ENCODE measurements at places on chromosomes 7 and 10.

DNA sequence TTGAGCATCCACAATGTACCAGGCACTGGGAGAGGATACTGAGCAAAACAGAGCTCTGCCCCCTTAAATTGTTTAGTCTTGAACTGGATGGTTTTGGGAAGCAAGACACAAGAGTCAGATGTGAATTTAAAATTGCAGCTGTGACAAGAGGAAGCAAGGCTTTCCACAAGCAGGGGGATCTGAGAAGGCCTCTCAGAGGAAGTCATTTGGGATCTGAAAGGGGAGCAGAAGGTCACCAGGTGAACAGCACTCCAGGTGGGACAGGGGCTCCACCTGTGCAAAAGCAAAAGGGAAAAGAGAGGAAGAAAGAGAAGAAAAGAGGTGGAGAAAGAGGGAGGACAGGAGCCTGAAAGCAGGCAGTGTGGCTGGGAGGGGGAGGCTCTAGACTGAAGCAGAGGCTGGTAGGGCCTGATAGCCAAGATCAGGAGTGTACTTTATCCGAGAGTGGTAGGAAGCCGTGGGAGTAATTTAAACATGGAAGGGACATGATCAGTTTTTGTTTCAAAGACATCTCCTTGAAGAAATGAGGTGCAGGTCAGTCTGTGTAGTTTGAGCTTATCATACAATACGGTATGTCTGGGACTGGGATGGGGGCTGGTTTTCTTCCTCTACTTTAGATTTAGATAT, 76.1 kb upstream of the DUSP5 start:
- DNase-seq = no peak

GRCh38 chr7:148787571-148788295, 89.0 kb downstream of the CUL1 start:
- DNase-seq = no peak

- no peak for DNase-seq
Observed at GRCh38 chr7:104980841-104981671, 32.9 kb upstream of the KMT2E start.

GRCh38 chr10:86079088-86079487, 287.5 kb downstream of the GRID1 start:
- no peak for DNase-seq

DNA sequence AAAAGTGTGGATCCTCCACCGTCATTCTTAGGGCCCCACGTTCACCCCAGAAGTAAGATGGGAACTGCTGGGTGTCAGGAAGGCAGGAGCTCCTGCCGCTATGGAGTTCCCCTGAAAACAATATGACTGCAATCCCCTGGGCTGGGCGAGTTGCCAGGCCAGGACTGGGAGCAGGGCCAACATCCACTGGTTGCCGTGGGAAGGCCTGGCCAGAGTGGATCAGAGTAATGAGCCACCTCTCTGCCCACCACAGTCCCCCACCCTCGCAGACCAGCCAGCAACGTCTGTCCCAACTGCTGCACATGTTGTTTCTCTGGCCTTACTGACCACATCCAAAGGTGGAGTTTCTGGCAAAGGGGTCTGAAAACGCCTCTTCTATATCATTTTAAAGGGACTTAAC, 86.6 kb downstream of the STRA8 start:
- DNase-seq = no peak

GRCh38 chr7:32592701-32593100, 97.4 kb downstream of the AVL9 start:
- DNase-seq = no peak

DNA sequence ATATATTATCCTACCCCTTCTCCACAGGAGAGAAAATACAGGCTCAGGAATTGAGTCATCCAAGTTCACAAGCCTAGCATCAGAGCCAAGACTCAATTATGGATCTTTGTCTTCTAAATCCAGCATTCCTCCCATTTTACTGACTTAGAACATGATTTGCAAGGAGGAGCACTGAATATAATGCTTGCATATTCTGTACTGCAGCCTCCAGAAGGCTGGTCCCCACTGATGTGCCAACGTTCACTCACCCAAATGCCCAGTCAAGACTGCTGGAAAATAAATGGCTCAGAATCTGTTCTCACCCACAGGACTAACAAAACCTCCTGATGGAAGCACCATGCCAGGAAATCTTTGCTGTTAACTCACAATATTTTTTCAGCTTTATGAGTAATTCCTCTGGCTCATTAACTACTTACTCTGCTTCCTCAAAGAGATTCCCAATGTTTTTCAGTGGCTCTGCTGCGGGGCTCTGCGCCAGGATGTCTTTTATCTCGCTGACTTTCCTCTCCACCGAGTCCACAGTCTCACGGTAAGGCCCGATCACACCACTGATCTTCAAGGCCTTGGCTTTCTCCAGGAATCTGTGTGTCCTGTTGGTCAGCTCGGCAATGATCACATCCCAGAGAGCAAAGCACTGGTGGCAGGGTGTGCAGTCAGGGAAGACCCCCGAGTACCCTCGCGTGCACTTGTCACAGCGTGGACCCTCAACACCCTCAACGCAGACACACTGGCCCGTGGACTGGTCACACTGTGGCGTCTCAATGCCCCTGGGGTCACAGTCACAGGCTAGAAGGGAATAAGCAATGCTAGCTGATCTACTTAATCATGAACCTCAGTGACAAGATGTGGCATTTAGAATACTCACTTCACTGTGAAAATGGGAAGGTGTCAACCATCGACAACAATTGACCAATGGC, 48.8 kb downstream of the DLD start:
- no peak for DNase-seq

DNA sequence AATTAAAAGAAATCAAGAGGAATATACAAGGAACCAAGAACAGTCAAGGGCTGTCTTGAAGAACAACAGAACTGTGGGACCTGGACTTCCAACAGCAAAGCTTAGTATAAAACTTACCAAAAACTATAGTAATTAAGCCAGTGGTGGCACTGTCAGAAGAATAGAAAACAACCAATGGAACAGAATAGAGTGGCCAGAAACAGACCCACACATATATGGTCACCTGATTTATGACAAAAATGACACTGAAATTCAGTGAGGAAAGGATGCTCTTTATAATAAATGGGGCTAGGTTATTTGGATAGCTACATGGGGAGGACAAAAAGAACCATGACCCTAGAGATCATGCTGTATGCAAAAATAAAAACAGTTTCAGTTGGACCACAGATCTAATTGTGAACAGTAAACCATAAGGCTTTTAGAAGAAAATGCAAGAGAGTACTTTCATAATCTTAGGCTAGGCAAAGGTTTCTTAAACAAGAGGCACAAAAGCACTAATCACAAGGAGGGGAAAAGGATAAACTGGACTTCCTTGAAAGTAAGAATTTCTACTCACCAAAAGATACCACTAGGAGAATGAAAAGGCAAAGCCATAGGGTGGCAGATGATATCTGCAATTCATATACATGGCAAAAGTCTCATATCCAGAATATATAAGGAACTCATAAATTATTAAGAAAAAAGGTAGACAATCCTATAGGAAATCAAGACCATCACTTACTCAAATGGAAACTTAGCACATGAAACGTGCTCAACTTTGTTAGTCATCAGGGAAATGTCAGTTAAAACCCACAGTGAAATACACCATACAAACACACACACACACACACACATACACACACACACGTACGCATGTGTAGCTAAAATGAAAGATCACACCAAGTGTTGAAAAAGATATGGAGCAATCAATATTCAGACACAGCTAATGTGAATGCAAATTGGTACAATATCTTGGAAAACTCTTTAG, 20.8 kb downstream of the HYCC1 start:
- no peak for DNase-seq

DNA sequence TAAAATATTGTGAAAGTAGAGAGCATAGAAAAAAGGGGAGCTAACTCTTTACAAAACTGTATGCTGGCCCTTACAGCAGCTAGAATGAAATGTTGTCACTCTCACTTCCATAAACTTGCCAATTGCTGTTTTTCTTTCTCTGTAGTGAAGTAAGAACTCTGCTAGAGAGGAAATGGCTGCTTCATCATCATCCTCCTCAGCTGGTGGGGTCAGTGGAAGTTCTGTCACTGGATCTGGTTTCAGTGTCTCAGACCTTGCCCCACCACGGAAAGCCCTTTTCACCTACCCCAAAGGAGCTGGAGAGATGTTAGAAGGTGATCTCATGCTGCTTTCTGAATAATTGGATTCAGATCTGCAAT, 7.6 kb upstream of the ASCC1 start:
- DNase-seq = no peak

GRCh38 chr7:13042605-13043236, 355.3 kb downstream of the ARL4A start:
- DNase-seq = no peak

DNA sequence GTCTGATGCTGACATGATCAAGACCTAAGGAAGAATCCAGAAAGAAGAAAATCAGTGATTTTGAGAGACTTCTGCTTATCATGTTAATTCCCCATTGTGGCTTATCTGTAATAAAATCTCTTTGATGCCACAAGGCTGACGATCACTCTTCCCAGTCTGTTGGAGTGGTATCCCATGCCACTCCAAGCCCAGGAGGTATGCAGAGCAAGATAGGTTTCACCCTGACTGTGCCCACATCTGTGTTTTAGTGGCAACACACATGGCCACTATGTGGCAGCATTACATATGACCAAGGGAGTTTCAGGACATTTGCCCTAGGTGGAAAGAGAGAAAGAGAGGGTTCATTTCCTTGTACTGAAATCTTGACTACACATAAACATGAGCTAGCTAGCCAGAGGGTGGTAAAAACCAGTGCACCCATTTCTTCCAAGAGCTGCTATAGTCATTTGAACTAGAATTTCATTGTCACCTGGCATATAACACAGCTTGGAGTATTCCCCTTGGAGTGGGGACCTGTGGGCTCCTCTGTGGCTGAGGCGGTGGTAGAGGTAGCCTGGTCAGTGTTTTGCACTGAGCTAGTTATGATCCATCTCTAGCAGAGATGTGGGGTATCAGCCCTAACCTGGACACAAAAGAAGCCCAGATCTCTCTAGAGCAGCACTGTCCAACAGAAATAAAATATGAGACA, 20.8 kb downstream of the LAMB4 start:
- DNase-seq = no peak

DNA sequence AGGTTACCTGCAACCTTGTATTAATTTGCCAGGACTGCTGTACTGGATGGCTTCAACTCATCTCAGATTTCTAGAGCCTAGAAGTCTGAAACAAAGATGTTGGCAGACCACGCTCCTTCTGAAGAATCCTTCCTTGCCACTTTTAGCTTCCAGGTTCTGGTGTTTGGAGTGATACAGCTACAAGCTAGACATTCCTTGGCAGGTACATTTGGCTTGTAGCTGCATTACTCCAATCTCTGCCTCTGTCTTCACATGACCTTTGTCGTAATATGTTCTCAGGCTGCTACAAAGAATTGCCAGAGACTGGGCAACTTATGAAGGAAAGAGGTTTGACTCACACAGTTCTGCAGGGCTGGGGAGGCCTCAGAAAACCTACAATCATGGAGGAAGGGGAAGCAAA, 146.3 kb downstream of the GALNT17 start:
- DNase-seq = no peak

GRCh38 chr7:130593033-130593432, 75.5 kb downstream of the COPG2 start:
- DNase-seq = no peak

- no peak for DNase-seq
Observed at GRCh38 chr7:98630770-98631169, 13.7 kb downstream of the NPTX2 start.

DNA sequence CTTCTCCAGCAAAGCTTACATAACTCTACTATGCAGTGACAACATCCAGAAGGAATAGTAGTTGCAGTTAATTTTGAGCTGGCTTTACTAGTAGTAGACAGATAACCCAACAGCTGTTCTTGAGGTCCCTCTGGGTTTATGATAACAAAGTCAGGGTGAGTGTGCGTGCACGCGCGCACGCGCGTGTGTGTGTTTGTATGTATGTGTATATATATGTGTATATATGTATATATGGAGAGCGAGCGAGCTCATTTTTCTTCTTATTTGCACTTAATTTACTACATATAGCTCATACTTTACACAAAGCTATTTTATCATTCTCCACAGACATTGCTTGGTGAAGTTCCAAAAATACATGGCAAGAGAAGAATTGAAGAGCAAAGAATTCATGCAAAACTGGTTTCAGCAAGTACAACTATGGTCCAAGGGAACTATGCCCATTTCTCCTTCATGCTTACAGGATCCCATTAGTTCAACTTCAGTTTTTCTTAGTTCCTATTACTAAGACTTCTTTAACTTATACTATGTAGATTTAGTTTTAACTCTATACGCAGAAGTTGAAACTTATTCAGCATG, 105.9 kb upstream of the TMEM168 start:
- no peak for DNase-seq

DNA sequence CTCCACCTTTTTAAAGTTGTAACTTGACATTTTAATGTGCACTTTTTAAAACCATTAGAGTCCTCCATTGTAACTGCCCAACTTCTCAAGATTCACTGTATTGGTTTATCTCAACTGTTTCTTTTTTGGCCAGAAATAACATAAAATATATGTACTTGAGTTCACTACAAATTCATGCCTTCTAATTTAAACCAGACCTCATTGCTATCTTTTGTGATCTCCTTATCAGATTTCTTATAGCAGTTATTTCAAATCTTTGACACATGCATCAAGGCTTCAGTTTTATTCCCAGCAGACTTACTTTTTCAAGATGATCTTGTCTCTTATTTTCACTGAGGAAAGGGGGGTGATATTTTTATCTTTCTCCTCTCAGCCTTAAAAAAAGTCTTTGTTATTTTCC, 154.3 kb downstream of the PHF14 start:
- no peak for DNase-seq

DNA sequence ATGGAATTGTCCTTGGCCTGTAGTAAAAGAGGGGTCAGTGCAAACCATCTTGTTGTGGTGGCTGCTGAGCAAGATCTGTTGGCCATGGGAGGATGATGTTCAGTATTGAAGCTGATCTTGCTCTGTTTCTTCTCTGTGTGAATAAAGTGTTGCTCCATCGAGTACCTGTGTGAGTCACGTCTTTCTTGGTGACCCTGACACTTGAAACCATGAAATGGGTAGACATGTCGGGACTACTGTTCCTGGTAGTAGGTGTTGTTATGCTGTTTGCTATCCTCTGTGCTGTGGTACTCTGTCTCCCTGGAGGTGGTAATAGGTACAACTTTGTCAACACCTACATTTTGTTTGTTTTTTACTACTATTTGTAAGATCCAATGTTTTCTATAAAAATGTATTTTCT, 330.6 kb downstream of the MDFIC start:
- no peak for DNase-seq

- no peak for DNase-seq
Observed at GRCh38 chr7:40582539-40582938, 447.7 kb downstream of the SUGCT start.

DNA sequence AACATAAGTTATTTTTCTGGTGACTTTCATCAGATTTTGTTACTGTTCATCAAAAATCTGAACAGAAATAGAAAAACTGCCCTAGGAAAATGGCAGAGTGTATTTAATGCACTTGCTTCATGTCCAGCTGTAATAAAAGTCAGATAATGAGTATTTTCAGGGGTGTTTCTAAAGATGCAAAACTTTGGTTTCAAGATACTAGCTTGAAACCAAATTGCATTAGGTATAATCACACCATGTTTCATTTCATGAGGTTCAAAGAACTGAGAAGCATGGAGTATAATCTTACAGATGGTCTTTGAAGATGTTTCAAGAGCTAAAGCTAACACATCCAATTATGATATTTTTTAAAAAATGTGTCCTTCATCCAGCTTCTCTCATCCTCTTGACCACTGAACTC, 128.9 kb downstream of the NRCAM start:
- DNase-seq = no peak

- DNase-seq = no peak
Observed at GRCh38 chr7:92586403-92586802, 3.8 kb downstream of the FAM133B start.

Measured in putamen (tissue), 1 donor.